ENCODE measurements at places on chromosomes 11 and 22.
A peak's percentile ranks its signal among the peaks of the same experiment; 100 is the strongest.

GRCh38 chr22:50012211-50013181 lies at the start of gene IL17REL:
Gene IL17REL, minus strand, starts transcription at chr22:50012765. Its CDS starts 119 bp downstream, at chr22:50012646.
- DNase-seq, result peak; percentile 8

DNA sequence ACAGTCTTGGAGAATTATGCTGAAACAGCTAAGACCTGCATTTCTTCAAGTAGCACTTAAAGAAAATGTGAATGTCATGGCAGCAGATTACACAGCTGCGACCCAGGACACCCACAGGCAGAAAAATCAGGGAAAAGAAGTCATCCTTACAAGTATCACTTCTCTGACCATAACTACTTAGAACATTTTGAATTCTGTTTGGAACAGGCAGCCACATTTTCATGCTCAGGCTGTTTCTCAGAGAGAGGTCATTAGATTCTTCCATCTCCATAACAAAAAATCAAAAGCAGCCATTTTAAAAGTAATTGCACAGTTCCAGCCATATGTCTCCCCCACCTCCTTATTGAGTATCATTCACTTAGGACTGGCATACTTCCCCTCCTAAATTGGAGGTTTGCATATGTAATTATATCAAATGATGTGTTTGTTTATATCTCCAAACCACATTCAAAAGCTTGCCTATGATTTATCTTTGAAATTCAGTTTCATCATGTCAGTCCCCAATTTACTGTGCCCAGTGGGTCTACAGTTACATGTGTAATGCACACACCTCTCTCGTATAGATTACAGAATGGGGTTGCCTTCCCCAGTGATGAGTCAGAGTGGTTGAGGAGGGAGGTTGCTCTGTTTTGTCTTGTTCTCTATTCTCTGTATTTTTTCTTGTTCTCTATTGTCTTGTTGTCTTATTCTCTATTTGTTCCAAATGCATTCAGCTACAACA lies 276.5 kb upstream of the MTNR1B start:
- DNase-seq, result no peak

DNA sequence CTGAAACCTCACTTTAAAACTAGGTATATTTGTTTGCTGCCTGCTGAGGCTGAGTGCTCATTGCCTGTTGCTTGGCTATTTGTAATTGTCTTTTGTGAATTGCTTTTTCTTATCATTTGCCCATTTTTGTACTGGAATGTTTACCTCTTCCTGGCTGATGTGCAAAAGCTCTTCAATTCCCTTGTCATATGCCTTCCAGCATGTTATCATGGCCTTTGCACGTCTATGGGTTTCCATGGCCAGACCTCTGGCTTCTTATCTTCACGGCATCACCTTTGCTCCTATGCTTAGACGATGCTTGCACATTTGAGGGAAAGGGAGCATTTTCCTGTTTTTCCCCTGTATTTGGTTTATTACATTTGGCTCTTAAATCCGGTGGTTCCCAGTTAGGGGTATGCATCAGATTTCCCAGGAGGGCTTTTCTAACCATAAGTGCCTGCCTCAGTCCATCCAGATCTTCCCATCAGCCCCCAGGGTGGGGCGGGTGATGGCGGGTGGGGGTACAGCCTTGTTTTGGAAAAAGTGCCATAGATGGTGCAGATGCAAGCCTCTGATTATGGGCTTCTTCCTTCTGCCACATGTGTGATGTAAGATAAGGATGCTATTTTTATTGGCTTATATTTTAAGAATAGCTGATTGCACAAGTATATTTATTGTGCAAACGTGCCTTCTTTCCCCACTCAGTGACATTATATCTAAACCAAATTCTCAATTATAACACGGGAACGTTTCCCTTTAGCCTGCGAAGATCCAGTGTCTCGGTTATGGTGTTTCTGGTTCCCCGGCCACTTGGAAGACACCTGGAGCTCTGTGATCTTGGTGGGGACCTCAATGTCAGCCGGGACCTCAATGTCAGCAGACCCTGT lies 70.6 kb upstream of the SEPTIN5 start:
- DNase-seq, result no peak

GRCh38 chr11:85647078-85647477 lies 689 bp upstream of the TMEM126A start:
- no peak for DNase-seq

DNA sequence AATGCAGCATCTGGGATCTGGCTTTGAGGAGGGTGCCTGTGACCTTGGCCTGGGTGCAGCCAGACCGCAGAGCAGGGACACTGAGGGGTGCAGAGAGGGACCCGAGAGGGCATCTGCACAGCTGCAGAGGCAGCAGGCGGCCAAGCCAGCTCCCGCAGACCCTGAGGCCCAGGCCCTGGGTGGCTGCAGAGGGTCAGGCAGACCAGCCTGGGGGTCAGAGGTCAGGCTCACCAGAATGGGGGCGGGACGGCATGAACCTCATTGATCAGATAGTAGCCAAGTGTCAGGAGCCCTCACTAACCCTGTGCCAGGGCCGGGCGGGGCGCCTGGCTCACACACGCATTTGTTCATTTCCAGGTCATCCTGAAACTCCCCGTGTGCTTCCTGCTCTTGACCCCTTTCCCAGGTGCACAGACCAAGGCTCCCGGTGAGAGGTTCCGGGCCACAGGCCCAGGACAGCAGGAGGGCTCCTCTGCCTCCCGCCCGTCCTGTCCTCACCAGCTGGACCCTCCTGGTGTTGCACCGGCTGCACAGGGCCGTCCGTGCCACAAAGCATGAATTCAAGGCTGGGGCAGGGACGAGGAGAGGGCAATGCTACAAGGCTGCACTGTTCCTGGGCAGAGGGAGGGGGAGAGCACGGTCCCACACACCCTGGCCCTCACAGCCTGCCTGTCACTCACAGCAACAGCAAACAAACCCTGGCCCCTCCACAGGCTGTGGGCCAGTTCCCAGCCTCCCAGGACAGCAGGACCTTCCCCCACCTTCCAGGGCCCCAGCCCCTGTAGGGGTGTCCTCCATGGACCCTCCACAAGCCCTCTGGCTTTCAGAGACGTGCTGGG lies 3.3 kb downstream of the RTN4R start:
- no peak for DNase-seq

DNA sequence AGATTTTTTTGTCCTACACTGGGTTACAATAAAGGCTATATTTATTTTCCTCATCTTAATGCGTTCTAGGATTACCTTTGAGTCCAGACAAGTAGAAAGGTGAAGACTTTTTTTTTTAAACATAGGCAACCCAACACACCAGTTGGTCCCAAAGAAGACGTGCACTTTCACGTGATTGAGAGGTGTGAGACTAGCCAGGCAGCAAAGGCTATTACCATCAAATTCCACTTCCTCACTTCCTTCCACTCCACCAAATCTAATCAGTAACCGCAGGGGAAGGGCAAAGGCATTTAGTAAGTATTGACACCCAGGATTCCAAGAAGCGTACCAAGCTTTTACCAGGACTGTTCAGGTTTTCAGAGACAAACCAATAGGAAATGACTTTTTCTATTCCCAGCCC lies 109.3 kb downstream of the APIP start:
- DNase-seq, result no peak

- DNase-seq, result no peak
Measured at GRCh38 chr22:29002603-29003002, 59.0 kb downstream of the C22orf31 start.

DNA sequence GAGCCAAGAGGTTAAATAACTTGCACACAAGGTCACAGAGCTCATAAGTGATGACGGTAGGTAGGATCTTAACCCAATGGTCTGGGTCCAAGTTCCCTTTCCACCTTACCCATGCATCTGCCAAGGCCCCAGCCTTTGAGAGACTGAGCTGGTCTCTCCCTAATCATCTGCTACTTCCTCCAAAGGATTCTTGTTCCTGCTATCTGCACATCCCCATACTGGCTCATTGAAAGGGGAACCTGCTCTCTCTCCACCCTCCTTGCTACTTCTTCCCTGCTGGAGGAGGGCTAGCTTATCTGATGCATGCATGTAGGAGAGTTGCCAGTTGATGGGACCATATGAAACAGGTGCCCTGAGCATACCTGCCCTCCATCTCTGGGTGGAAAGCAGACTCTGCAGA lies 47.7 kb downstream of the COMMD9 start:
- DNase-seq, result no peak

- no peak for DNase-seq
Measured at GRCh38 chr22:37768273-37768672, 39.5 kb upstream of the GCAT start.

DNA sequence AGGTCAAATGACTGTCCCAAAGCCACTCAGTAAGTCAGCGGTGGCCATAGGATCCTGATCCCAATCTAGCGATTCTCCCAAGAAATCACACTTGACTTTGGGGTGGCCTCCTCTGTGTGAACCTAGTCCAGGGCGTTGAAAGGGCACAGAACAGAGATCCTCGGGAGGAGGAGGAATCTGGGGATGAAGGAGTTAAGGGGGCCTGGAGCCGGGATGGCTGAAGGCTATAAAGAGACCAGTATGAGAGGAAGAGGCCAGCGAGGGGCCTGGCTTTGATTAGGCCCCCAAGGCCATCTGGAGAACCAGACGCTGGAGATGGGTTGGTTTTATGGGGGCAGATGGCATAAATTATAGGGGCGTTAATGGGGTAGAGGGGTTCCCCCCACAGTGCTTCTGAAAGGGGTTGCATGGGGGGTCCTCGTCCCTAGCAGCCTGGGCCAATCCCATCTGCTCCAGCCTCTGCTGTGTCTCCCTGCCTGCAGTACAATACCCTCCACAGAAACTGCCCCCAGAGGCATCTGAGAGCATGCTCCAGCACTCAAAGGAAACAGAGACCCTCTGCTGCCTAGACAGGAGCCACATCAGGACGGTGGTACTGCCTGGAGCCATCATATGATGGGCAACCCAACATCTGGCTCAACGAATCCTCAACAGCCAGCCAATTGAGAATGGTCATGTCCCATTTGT lies 35.2 kb upstream of the TRIM29 start:
- DNase-seq, result no peak

- DNase-seq, result no peak
Measured at GRCh38 chr11:94546162-94546470, 2.4 kb downstream of the FUT4 start.

DNA sequence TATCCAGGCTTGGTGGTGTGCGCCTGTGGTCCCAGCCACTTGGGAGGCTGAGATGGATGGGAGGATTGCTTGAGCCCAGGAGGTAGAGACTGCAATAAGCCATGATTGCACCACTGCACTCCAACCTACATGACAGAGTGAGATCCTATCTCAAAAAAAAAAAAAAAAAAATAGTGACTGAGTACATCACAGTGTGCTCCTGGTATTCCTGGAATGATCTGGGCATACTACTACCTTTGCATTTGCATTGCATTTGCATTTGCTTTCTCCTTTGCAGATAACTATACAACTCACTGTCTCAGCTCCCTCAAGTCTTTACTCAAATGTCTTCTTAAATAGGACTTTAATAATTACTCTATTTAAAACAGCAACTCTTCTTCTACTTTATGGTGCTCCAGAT lies 51.8 kb downstream of the DLG2 start:
- no peak for DNase-seq

DNA sequence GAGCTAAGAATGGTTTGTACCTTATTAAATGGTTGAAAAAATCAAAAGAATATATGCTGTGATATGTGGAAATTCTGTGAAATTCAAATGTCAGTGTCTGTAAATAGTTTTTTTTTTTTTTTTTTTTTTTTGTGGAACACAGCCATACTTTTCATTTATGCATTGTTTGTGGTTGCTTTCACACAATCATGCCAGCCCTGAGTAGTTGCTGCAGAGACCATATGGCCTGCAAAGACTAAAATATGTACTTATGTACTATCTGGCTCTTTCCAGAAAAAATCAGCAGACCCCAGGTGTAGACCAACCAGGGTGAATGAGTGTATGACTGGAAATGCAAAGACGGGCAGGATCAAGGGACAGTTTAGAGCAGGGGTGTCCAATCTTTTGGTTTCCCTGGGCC lies 98.3 kb downstream of the PTPRJ start:
- DNase-seq, result no peak

DNA sequence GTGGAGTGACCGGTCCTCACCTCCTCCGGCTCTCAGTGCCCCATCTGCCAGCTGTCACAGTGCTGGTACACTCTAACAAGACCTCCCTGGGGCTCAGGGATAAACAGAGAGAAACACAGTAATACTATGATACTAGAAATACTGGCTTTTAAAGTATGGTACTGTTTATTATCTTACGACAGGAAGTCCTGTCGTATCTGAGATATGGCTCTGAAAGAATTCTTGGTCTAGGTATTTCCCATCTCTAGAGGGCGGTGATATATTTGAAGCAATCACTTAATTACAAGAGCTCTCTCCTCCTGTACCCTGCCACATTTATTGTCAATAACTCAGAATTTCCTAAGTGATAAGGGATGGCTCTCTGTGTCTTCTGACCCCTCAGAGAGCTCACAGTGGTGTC lies 119.1 kb downstream of the RRM1 start:
- no peak for DNase-seq

- DNase-seq, result no peak
Measured at GRCh38 chr11:81301166-81301830, 1432.4 kb downstream of the FAM181B start.

DNA sequence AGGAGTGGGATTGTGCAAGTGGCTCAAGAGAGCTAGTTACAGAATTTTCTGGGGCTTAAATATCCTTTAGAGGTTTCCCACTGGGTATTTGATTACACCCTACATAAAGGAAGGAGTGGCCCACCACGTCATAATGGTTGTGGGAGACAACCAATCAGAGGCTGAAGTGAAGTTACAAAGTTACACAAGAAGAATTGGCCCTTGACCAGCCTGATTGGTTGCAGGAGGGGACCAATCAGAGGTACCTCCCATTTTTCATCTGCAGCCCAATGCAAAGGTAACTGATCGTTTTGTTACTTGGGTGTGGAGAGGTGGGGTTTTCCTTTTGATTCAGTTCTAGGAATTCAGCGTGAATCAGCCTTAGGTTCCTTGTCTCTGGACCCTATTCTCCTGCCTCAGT lies 430.5 kb upstream of the FAT3 start:
- DNase-seq, result no peak

DNA sequence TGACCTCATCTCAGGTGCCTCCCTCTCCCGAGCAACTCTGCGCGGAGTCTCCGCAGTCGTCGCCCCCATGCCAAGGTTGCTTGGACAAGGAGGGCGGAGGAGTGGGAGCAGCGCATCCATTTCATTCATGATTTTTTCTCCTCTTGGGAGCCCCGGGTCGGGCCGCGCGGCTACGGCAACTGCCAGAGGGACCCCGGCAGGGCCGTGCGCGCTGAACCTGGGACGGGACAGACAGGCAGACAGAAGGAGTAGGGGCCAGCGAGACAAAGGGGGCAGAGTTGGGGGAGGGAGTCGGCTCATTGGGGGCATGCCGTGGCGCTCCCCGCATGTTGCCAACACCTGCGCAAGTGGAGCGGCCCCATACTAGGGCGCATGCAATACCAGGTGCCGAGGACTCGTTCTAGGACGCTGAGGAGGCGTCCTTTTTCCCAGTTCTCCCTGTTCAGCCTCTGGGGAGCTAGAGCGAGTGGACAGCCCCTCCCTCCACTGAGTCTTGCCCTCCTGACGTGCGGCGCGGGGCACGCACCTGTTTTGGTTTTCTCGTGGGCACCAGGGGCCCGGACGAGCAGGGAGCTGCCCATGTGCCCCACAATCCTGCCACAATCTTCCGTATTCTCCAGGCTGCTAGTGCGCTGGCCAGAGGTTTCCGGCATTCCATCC lies 501 bp upstream of the PTPN5 start:
- DNase-seq, result peak; percentile 44

- no peak for DNase-seq
Measured at GRCh38 chr22:45845076-45845487, 131.9 kb downstream of the WNT7B start.
